ENCODE measurements at places on chromosomes 5 and 9.

- no peak for DNase-seq
Measured at GRCh38 chr5:124453221-124454051, 293.0 kb downstream of the ZNF608 start.

DNA sequence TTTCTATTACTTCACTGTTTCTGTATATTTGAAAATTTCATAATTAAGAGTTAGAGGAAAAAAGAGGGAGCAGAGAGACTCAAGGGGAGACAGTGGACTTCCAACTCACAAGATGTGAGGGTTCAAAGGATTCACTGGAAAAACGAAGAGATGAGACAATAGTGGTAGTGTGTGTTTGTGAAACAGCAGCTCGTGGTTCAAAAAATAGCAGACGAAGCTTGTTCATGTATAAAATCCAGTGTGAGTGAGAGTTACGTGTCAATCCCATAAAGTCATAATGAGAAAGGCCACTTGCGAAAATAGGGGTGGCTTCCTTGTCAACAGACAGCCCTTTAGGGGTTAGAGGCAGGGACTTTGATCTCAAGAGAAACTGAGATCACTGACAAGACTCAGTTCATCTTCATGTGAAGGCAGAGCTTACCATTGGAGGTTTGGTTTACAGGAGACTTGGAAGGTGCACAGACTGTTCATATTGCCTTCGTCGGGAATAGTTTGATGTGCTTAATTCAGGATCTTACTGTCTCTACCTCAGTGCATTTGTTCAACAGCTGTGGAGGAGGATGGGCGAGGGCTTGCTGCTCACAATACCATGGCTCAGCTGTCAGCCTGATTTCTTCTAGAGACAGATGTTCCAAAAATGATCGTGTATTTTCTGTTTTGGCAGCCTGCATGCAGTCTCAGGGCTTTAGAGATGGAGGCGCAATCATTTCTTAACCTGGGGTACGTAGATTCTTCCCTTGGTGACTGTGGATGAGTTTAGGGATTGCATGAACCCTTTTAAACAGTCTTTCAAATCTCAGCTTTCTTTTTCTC is 105.7 kb upstream of the KLF9 start:
- DNase-seq, result no peak

DNA sequence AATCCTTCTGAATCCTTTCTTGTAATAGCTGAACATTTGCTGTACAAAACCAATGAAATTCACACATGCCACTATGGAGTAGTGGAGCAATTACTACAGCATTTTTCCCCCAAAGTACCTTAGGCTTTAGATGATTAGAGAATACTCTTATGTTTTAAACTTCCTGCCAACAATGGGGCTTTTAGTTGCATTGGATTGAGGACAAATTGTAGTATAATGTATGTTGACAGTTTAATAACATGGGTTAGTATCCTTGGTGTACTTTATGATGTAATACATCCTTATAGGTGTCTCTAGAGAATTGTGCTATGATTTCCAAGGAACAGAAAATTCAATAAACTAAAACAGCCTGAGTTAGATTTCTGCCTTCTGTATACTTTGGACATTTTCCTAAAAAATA is 422.7 kb upstream of the GRAMD2B start:
- no peak for DNase-seq

DNA sequence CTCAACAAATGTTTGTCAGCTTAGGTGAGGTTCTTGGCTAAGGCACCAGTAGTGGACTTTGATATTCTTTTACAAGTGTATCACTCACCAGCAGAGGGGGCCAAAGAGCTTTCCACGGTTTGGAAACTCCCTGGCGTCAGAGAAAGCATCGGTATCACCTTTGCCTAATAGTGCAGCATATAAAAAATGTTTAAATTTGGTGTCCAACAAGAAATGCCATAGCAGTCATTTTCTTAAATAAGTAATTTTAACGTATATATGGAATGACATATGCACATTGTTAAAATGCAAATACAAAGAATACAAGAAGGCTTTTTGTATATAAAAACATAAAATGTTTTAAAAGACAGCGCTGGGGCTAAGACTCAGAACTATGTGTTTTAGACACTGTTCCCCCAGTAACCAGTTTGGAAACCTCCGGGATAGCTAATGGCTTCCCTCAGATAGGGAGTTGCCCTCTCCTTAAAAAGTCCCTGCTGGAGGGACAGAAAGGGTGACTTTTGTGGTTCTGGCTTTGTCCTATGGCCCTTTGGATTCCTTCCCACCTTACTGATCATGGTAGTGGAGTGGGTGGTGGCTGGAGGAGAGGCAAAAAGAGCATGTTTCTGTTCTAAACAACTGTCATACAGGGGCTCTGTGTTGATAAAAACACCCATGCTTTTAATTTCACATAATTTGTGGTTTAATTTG is 124.6 kb downstream of the GPBP1 start:
- DNase-seq, result peak; percentile 88

GRCh38 chr9:132773093-132773492 is 102.8 kb downstream of the GTF3C4 start:
- DNase-seq, result no peak

DNA sequence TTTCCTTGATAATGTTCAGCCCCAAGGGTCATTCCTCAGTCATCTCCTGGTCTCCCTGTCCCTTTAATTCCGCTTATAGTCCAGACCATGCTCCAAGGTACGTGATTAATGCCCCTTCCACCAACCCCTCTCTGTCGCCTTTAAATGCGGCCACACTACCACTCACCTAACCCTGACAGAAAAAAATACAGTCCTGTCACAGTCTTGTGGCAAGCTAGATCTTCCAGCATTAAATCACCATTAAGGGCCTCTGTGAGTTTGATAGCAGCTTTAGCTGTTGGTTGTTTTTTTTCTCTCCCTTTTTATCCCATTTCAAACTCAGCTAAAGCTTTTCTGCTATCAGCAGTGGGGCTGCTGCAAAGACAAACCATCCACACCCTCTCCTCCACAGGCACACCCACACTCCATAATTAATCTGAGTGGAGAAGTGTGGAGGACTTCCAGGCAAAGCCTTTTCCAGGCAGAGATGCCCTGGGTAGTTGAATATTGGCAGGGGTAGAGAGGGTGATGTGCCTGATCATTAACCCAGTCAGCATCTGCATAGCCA is 522.7 kb upstream of the CLINT1 start:
- no peak for DNase-seq

DNA sequence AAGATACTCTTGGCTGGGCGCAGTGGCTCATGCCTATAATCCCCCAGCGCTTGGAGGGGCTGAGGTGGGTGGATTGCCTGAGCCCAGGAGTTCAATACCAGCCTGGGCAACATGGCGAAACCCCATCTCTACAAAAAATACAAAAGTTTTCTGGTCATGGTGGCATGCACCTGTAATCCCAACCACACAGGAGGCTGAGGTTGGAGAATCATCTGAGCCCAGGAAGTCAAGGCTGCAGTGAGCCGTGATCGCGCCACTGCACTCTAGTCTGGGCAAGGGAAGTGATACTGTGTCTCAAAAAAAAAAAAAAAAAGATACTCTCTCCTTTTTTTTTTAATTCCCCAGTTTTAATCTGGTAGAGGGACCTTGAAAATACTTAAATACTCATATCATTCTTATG is 15.0 kb downstream of the ANKRD33B start:
- DNase-seq, result no peak

- DNase-seq, result no peak
Measured at GRCh38 chr5:33675958-33676464, 215.8 kb downstream of the ADAMTS12 start.

GRCh38 chr5:172479034-172479783 is 24.9 kb upstream of the SH3PXD2B start:
- peak; percentile 86 for DNase-seq

DNA sequence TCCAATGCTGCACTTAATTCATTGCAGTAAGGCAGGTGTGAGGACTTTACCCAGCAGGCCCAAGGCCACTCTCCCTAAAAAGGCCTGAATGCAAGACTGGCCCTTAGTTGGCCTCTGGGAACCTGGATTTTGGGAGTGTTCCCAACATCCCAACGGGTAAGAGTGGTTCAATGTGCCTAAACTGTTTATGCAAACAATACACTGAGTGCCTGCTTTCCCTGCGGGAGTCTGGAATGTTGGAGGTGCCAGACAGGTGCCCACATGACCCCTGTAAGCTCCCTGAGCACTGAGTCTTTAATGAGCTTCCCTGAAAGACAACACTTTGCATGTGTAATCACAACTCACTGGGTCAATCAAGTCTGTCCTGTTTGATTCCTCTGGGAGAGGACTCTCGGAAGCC is 37.4 kb downstream of the NSUN2 start:
- no peak for DNase-seq

GRCh38 chr5:94268226-94268625 is 350.2 kb downstream of the KIAA0825 start:
- DNase-seq, result no peak

- no peak for DNase-seq
Measured at GRCh38 chr9:109794361-109795012, 14.5 kb downstream of the PALM2AKAP2 start.

- DNase-seq, result no peak
Measured at GRCh38 chr5:146340260-146341081, 1.8 kb downstream of the POU4F3 start.

GRCh38 chr5:141708016-141708415 is 26.0 kb upstream of the ARAP3 start:
- DNase-seq, result no peak

DNA sequence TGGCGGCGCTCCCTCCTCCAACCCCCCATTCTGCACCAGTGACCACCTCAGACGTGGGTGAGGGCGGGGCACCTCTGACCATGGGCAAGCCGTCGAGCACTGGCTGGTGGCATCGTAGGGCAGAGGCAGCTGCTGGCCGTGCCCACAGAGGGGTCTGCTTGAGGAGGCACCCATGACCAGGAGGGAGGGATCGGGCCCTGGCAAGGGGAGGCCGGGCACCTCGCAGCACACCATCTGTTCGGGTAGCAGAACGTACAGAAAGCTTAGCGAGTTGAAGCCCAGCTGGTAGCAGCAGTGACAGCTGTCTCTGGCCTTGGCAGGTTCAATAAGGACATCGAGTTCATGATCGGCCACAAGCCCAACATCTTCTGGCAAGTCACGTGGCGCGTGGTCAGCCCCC is 4.3 kb upstream of the SLC6A18 start:
- no peak for DNase-seq

- DNase-seq, result no peak
Measured at GRCh38 chr5:31237174-31237573, 43.7 kb downstream of the CDH6 start.

GRCh38 chr5:134586866-134587524 is 45.6 kb downstream of the SAR1B start:
- peak; percentile 61 for DNase-seq

GRCh38 chr9:116806075-116806474 is 119.0 kb downstream of the TRIM32 start:
- DNase-seq, result no peak

- peak; percentile 41 for DNase-seq
Measured at GRCh38 chr5:174397206-174397605, 327.2 kb upstream of the MSX2 start.

DNA sequence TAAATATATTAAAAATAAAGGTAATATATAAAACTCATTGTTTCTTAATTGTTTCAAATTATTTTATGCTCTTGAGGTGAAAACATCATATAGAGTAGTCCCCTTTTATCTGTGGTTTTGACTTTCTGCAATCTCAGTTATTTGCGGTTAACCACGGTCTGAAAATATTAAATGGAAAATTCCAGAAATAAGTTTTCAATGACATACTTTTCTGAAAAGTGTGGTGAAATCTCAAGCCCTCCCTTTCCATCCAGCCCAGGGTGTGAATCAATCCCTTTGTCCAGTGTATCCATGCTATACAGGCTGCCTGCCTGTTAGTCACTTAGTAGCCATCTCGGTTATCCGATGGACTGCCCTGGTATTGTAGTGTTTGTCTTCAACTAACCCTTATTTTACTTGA is 546.7 kb upstream of the DMAC1 start:
- no peak for DNase-seq

- no peak for DNase-seq
Measured at GRCh38 chr9:20562051-20562450, 60.2 kb downstream of the MLLT3 start.

DNA sequence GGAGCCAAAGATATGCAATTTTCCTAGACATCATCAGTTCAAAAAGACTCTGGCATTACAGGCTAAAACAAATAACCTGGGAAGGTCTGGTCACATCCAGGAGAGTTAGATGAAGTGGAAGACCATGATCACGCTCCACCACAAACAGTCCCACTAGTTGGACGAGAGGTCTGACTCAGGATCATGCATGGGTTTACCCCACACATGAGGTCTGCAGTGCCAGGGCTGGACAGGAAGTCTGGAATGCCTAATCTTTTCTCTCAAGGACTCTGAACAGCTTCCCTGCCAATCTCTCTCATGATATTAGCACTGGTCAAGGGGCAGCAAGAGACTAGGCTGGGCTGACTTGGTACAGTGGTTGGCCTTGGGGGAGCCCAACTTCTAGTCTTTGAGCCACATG is 7.1 kb downstream of the PRUNE2 start:
- DNase-seq, result no peak

GRCh38 chr5:86129009-86129408 is 488.7 kb upstream of the COX7C start:
- DNase-seq, result no peak

DNA sequence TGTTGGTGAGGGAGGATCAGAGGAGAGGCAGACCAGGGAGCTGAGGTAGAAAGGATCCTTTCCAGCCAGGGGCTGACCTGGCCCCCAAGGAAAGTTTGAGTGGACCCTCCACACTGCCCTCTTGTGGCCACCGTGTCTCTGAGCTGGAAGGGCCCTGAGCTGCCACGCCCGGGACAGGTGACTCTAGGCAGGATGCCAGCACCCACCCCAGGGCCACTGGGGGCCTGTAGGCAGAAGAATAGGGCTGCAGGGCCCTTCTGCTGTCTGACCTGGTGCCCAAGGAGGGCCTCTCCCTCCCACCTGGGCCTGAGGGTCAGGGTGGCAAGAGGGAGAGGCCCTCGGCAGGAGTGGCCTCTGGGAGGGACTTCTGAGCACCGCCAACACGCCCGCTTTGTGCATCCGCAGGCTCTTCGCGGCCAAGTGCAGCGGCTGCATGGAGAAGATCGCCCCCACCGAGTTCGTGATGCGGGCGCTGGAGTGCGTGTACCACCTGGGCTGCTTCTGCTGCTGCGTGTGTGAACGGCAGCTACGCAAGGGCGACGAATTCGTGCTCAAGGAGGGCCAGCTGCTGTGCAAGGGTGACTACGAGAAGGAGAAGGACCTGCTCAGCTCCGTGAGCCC is 76.8 kb downstream of the LMX1B start:
- DNase-seq, result peak; percentile 29

DNA sequence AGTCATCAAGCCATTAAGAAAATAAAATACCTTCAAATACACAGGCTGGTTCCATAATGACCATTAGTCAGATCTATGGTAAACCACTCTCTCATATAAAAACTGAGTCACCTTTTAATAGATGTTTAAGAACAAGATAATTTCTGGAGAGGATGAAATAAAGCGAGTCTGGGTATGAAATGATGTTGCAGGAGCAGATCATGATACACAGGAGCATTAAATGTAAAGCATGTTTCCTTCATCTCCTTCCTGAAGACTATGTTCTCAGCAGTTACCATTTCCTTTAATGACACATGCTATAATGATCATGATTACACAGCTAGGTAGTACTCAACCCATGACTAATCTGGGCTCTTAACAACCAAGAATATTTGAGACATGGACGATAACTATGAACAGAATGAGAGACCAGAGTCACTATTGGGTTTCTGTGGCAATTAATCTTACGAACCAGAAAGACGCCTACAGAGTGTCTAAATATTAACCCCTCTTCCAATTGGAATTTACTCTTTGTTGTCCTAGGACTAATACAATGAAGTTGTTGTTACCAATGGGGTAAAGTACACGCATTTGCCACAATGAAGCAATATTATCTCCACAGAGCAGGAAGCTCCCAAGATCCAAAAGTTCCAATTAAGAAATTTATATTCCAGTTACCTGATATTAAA is 105.6 kb downstream of the NR6A1 start:
- DNase-seq, result no peak

GRCh38 chr9:133428617-133429101 is 6.5 kb downstream of the ADAMTS13 start:
- DNase-seq, result peak; percentile 72

All from COR-L47 (cell line).